Camera-type eye (tissue), 1 donor: ENCODE measurements at places on chromosomes 16 and 17. TPM values are rescaled to one million over a fixed set of nuclear protein-coding genes. Genes with fewer than 3 reads are reported as not detected.

The CACNG5 gene
- 64.4 TPM for total RNA-seq

The PLEKHH3 gene
- total RNA-seq = 20.6 TPM

The PIPOX gene
- 5.3 TPM for total RNA-seq

The HSF5 gene
- 0.44 TPM for total RNA-seq

The PRR29 gene
- total RNA-seq = 0.44 TPM

The PMP22 gene
- 120 TPM for total RNA-seq
